T-cell (primary cell): ENCODE measurements at places on chromosomes 2 and 18.
A peak's percentile ranks its signal among the peaks of the same experiment; 100 is the strongest.

GRCh38 chr2:44956843-44957242 is 15.3 kb downstream of the SIX3 start:
- DNase-seq = no peak

DNA sequence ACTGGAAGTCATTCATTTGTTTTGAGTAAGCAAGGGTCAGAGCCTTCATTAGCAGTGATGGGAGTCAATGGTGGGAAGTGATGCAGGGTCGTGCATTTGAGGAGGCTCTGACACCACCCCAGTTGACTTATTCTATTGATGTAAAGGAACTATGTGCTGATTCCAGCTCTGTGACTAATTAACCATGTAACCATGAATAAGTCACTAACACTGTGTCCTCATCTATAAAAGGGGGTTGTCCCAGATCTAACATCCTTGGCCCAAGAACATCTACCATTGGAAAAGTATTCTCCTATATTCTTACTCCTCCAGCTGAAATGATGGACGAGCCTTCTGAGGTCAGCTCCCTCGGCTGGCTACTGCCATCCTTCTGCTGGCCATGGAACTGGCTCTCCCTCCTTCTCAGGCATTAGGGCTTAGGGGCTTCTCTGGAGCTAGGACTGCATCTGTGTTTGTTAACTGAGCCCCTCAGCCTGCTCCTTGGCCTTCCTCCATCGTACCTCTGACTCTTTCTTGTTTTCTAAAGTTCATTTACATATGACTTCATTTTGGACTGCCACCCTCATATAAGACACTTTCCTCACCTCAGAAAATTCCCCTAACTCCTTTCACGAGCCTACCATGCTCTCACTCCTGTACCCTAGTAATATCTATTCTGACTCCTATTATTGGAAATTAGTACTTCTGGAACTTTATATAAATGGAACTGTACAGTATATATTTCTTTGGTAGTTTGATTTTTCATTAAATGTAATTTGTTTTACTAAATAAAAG is 115.5 kb downstream of the KCTD1 start:
- DNase-seq = no peak

DNA sequence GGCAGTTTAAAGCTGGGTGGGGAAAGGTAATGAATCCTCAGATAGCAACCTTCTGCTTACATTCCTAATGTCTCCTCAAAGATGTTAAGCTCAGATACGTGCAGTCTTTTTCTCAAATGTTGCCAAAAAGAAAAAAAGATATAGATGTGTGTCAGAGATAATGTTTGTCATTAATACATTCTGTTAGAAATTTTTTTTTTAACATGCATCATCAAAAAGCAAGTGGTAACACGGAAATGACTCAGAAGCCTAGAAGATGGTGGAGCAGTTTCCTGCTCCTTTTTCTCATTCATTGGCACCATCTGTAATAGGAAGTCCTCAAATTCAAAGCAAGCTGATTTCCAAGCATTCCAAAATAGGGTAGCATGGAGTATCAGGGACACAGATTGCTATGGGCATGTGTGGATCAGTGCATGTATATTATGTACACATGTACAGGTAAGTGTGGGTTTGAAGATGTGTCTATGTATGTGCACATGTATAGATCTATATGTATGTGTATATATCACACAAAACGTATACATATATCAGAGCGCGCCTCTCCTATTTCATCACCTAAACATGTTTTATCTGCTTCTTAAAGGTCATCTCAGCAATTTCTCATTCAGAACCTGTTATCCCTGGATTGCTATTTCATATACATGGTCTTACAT is 79.9 kb upstream of the ITGB6 start:
- DNase-seq = no peak

- peak; percentile 58 for DNase-seq
Observed at GRCh38 chr2:196927376-196928225, 1.1 kb upstream of the PGAP1 start.

GRCh38 chr2:181660181-181660580 is 3.3 kb upstream of the CERKL start:
- DNase-seq = no peak

- DNase-seq = no peak
Observed at GRCh38 chr18:73807551-73808192, 340.0 kb downstream of the FBXO15 start.

- DNase-seq = no peak
Observed at GRCh38 chr18:24395049-24395795, 2.4 kb downstream of the OSBPL1A start.

DNA sequence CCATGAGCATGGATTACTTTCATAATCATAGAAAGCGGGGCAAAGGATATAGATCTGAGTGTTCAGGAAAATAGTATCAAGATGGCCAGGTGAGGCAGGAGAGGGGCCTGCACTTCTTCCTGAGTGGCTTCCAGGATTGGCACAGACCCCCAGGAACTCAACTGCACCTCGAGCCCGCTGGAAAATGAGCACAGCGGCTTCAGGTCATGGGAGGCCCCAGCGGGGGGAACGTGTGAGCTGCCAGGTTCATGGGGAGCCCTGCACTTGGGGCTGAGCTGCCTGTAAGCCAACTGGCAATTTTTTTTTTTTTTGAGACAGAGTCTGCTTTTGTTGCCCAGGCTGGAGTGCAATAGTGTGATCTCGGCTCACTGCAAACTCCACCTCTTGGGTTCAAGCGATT is 81.5 kb upstream of the ODC1 start:
- DNase-seq = no peak

GRCh38 chr18:54094474-54094873 is 130.0 kb downstream of the MBD2 start:
- DNase-seq = no peak

DNA sequence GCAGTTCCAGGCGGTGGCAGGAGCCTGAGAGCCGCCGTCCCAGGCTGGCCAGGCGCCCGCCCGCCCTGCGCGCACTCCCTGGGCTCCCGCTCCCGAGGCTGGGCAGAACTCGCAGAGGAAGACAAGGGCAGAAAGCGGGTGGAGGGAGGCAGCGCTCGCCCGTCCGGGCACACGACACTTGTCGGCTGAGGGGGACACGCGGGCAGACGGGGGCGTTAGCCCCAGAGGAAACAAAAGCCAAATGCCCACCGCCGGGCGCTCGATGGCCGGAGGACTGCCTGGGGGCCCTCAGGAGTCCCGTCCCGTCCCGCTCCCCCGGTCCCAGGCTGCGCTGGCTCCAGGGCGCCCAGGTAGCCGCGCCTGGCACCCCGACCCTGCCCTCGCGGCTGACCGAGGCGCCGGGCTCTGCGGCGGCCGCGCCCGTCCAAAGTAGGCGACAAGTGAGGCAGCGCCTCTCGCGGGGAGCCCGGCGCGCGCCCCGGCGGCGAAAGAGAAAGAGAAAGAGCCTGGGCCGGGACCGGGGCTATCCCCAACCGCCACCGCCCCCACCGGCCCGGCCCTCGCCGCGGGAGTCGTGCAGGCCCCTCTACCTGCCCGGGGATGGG is 491 bp downstream of the L3MBTL4 start:
- peak; percentile 54 for DNase-seq

DNA sequence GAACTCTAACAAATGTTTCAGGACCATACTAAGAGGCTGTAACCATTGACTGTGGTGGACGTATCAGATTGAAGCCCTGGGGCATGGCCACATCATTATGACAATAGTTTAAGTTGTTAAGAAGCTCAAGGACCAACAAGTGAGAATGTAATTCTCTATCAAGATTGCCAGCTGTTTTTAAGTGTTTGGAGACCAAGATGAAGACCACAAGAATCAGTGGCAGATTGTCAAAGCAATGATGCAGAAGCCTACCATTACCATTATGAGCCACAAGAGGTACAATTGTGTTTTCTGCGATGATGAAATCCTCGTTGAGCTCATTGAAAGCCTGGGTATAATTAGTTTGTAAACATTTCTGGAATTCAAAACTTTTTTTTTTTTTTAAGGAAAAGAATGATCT is 261.1 kb upstream of the ZEB2 start:
- DNase-seq = no peak

- peak; percentile 63 for DNase-seq
Observed at GRCh38 chr2:6913415-6914157, 3.6 kb upstream of the RNF144A start.

DNA sequence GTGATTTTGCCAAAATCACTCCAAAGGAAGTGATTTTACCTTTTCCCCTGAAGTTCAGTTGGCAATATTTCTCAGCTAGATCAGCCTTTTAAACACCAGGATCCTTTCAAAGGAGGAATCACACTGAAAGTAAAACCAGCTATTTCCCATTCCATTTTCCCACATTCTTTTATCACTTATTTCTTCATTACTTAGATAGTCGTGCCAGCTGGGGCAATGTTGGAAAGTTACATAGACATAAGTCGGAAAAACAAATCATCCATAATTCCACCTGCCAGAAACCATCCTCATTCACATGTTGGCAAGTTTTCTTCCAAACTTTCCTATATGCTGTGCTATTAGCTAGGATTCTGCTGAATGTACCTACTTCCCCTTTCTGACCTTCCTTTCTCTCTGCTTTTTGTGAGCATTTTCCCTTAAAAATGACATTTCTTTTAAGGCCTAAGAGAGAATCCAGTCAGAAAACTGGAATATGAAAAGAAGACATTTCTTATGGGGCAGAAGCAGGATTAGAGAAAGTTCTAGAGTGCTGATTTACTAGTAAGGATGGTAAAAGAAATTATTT is 170.0 kb upstream of the STK17B start:
- no peak for DNase-seq

GRCh38 chr2:152242787-152243472 is 67.4 kb upstream of the STAM2 start:
- no peak for DNase-seq

DNA sequence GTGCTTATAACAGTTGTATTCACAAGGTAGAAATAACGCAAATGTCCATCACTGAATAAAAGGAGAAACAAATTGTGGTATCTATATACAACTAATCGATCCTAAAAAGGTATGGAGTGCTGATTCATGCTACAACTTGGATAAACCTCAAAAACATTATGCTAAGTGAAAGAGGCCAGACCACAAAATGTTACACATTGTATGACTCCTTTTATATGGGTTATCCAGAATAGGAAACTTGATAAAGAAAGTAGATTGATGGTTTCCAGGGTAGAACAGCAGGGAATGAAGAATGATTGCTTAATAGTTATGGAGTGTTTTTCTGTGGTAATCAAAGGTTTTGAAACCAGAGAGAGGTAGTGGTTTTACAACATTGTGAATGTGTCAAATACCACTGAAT is 432.2 kb upstream of the TRIB2 start:
- no peak for DNase-seq

GRCh38 chr2:7161501-7161900 is 244.3 kb downstream of the RNF144A start:
- DNase-seq = no peak

GRCh38 chr2:215794829-215795546 is 218.4 kb downstream of the MREG start:
- DNase-seq = no peak

GRCh38 chr2:70143314-70144150 is 47.3 kb downstream of the C2orf42 start:
- peak; percentile 53 for DNase-seq

DNA sequence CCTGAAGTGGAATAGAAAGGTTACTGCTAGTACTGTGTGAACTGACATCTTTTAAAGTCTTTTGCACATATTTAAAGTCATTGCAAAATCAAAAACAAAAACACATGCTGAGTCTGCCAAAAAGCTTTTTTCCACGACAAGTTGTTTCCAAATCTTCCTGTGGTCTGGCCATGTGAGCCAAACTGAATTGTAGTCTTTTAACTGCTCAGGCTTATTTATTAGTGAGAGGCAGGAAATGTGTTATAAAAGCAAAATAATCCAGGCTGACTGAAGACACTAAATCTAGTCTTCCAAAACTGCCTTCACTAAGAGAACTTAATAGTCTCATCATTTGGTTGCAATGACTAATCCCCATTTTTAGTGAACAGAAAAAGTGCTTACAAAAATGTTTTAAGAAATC is 2.3 kb downstream of the KRCC1 start:
- DNase-seq = no peak
